ENCODE measurements at places on chromosomes 11 and 22.

- DNase-seq: no peak
Observed at GRCh38 chr11:12284316-12285050, 92.9 kb upstream of the PARVA start.

DNA sequence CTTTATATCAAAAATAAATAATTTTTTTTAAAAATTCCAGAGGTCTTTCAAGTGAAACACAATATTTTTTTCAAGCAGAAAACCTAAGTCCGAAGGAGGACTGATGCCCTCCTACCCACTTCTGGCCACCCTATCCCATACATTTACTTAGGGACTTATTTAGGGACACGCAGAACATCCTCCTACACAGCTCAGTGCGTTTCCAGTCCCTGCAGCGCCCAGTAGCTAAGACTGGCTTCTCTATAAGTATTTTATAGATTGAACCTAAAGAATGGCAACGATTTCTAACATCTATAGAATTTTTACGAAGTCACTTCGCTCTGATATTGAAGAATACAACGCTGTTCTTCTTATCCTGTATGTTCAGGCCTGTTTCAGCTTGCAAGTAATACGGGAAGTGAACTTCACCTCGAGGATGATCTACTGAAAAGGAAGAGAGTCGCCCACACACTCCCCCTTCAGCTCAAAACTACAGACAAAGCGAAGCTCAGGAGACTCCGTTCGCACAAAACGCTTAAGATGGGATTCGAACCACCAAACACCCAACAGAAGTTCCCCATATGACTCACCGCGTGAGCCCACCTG, 328 bp downstream of the CHEK2 start:
- DNase-seq: no peak

DNA sequence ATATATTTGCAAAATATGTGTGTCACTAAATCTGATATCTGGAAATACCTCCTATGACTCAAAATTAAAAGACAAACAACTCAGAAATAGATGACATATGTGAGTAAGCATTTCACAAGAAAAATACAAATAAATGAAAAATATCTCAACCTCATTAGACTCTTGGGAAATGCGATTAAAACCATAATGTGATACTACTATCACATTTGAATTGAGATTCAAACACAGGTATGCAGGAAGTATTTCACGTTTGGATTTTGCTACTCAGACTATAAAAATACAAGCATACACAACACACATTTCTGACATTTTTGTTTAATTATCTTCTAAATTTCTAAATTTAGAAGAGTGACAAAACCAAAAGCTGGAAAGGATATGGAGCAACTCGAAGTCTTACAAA, 811.9 kb upstream of the LRRC4C start:
- DNase-seq: no peak

DNA sequence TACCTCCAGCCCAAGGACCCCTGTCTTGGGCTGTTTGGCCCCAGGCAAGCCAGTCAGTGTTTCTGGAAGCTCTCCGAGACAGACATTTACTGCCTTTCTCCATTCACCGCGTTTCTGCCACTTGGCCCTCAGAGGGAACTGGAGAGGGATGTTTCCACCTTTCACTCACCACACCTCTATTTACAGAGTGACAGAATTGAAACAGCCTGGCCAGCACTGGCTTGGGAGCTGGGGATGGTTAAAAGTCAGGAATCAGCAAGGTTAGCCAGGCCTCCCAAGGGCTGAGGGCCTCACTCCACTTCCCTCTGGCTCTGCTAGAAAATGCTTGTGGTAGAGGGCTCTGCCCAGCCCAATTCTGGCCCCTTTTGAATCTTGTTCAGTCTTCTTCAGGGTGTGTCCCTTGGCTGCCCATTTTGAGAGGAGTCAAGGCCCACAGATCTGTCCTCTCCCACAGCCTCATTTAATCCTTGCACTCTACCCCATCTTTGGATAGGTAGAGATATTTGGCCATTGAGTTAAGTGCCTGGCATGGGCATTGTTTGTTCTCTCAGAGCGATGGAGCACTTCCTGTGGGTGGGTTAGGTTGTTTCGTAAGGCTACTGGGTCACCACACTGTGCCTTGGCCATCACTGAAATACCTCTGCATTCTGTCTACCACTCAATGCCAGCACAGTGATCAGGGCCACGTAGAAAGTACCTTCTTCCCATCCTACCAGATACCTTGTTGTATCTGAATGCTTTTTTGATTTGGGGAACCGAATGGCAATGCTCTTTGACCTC, 119.2 kb downstream of the MICAL2 start:
- DNase-seq: no peak

DNA sequence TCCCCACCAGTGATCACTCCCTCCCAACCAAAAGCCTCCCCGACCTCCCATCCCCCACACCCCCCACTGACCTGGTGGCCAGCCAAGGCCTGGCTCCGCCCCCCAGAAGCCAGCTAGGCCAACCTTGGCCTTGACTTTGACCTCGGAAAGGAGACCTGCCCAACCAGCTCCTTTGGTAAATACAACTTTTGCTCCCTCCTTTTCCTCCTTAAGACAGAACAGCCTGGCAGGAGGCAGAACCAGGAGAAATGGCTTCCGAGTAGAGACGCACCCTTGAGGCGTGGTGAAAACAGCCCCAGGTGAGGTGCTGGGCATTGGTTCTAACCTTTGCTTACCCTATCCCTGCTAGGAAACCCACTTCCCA, 27.0 kb downstream of the PLEKHA7 start:
- DNase-seq: no peak

DNA sequence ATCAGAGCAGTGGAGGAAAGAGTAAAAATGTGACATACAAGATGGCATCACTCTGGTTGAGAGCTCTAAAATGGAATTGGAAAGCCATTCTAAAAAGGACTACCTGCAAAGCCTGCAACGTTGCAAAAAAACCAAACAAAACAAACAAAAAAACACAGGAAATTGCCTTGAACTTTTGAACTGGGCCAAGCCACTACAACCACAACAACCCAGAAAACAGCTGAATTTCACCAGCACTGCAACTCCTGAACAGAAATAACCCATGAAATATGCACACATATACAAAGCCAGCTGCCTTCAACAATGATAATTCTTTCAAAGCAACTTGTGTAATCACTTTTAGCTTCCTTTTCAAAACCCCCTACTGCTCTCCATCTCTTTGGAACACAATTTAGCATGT, 326.6 kb upstream of the LRRC4C start:
- no peak for DNase-seq

DNA sequence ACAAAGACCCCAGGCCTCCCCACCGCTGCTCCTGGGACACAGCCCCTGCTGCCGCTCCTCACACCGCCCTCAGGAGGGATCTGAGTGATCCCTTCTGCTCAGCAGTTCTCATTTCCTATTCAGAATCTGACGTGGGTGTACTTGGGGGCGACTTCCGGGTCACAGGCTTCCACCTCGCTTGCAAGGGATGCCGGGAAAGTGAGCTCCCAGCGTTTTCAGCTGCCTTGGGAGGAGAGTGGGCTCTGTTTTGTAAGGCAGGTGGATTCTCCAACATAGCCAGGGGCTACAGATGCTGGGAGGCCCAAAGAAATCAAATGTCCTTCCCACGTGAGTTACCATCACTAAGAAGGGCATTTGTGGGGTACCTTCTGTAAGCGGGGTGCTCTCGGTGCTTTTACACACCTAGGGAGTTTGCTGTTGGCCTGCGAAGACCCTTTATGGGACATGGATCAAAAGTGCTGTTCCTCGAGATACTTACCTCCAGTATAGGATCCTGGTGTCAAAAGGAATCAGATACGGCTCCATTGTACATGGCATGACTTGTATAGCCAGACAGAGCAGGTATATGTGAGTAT, 9.7 kb upstream of the LRRC10B start:
- no peak for DNase-seq

DNA sequence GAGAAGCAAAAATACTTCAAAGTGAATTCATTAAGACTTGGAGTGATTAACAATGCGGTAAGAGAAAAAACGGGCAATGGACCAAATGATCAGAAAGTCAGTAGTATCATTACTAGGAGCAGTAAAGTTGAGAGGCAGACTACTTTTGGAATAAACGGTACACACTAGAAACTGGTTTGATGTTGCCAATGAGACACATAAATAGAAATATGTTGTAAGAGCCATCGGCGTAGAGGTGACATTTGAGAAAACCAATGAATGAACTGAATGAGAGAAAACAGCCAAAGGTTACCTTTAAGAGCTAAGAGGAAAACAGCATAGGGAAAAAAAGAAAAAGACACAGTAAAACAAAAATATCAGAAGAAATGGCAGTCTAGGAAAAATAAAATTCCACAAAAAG, 6.2 kb downstream of the CHORDC1 start:
- DNase-seq: no peak

DNA sequence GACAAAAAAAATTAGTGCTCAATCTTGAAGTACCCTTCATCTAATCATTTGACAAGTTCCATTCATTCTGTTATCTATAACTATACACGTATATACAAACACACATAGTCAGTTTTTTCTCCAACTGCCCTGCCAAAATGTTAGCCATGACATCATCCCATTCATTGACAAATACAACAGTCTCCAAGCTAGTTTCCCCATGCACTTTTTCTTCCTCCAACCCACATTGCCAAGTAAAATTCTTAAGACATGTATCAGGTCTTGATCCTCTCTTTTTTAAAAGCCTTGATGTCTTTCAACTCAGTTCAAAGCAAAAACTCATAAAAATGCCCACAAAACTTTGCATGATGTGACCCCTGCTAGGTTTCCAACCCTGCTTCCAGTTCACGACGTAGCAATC, 58.1 kb downstream of the DDI1 start:
- DNase-seq: no peak
